ENCODE measurements at places on chromosomes 16 and 17. TPM values are rescaled to one million over a fixed set of nuclear protein-coding genes. Genes with fewer than 3 reads are reported as not detected.
A peak's percentile ranks its signal among the peaks of the same experiment; 100 is the strongest.

DNA sequence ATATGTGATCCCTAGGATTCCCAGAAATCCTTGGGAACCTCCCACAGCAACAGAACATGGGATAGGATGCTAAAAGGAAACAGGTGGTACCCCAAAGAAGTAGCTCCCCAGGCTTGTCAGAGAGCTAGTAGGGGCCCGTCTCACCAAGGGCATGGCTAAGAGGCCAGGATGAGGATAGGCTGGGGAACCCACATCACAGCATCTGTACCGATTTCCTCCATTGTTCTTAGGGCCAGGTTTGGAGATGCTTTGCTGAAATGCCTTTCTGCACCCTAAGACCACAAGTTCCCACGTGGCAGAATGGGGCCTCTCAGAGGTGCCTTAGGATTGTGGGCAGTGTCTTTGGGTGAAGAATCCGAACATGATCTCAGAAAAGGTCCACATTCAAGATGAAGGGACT is 169.5 kb downstream of the HS3ST3B1 start:
- no peak for DNase-seq

GRCh38 chr17:18006495-18007239 is 32.3 kb downstream of the ATPAF2 start:
- no peak for DNase-seq

DNA sequence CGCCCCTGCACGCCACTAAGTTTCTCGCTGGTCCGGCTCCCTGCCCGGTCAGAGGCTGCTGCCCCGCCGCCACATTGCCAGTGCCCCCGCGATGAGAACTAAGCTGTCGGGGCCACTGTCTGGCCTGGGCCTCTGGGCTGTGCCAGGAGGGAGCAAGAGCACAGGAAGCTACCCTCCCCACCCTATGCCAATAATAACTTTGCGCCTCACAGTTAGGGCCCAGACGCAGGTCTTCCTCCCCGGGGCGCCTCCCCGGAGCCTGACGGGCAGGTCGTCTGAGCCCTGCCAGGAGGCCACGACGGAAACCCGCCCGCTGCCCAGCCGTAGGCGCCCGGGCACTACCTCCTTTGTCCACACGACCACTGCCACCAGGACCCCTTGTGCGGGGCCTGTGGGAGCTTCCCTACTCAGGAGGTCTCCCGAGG is 1.5 kb downstream of the ZFPM1 start:
- DNase-seq, result no peak

DNA sequence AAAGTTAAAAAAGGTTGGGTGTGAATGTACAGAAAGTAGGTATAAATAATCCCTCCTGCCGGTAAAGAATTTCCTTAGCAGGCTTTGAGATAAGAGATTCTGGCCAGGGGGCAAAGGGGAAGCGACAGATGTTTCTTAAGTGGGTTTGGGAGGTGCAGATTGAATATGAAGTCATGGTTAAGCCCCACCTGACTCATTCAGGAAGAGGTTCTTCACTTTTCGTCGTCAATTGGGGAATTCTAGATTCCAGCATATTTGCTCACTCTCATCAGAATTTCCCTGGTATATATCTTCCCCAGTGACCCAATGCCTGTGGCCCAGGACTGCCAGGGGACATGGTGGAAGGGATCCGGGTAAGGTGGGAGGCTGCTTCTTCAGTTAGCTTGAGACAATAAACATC is 127.8 kb downstream of the CPPED1 start:
- no peak for DNase-seq

- no peak for DNase-seq
Measured at GRCh38 chr17:46995841-46996571, 17.0 kb upstream of the RPRML start.

DNA sequence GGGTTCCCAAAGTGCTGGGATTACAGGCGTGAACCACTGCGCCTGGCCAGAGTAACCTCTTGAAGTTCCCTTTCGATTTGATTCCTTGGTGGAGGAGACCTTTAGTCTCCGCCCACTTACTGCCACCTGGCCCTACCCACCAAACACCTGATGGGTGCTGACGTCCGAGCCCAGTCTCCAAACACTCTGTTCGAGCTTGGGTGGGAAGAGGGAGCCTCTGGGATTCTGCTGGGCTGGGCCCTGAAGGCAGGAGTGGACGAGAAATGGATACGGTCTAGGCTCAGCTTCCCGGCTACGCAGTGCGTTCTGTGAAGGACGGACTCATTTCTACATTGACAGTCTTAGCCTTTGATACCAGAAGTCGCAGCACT is 870 bp upstream of the ITGA3 start:
- DNase-seq, result no peak

GRCh38 chr17:39238311-39238972 is 12.7 kb upstream of the STAC2 start:
- DNase-seq, result peak; percentile 80

DNA sequence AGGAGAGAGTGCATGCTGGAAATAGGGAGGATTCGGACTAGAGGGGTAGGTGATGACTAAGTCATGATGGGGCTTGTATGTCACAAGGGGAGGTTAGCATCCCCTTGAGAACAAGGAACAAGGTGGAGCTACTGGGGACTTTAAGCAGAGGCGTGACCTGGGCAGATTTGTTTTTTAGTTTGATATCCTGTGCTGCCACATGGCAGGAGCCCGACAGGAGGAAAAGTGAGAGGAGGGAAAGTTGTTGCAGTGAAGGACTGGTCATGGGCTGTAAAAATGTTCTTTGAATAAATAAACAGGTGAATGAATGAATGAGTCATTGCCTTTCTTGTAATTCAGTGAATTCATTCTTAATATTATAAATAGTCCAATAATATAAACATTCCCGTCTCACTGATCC is 365.1 kb upstream of the CDH5 start:
- DNase-seq, result no peak

DNA sequence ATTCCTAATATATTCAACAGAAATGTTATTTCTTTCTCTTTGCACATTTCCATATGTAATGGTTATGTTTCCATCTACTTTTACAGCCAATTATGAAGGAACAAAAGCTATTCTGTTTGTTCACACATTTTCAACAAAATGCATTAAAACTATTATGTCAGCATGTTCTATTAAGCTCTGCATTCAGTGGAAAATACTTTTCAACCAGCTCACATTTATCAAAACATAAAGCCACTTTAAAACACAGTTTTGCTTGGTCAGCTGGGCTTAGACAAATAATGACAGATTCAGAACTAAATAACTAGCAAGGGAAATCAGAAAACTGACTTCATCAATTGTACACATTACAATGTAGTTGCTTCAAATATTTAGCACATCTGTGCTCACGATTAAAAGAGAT is 6.9 kb downstream of the SALL1 start:
- no peak for DNase-seq

DNA sequence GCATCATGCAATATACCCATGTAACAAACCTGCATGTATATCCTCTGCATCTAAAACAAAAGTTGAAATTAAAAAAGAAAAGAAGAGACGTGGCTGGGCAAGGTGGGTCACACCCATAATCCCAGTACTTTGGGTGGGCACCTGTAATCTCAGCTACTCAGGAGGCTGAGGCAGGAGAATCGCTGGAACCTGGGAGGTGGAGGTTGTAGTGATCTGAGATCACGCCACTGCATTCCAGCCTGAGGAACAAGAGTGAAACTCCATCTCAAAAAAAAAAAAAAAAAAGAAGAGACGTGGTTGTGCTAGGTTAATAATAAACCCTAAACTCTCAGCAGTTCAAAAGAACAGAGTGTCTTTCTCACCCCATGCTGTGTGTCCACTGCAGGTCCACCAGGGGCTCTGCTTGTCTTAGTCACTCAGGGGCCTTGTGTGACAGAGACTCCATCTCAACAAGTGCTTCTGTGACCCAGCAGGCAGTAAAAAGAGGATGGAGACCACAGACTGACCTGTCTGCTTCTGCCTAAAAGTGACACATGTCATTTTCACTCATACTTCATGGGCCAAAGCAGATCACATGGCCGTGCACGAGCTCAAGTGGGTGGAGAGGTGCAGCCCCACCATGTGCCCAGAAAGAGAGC is 22.3 kb upstream of the N4BP1 start:
- no peak for DNase-seq

DNA sequence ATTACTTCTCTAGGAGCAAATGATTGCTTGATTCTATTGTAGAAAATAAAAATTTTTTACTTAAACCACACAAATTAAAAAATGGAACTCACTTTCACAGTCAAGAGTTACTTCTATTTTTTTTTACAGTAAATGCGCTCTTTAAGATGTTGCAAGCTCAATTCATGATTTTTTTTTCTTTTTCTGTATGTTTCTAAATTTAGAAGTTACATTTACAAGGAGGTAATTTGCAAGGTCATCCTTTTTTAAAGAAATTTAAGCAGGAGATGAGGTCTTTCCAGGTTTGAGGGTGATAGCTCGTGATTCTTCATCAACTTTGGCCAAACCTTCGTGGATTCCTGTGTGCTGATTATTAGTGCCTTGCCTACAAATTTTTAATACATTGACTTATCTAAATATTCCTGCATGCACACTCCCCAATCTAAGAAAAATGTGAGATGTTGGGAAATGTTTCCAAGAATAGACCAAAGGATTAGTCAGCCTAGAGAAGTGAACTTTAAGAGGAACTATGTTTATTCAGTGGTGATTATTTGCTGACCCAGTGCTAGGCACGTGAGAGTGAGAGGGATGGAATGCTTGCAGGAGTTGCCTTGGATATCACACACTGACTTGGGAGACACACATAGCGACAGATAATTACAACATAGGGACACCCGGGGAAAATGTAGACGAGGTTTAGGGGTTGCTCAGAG is 429.8 kb downstream of the MAF start:
- DNase-seq, result no peak

FAAP100 gene
- total RNA-seq, result 18.9 TPM

INO80E gene
- 46.0 TPM for total RNA-seq

KDM6B gene
- 21.0 TPM for total RNA-seq

Data from posterior vena cava (tissue), 2 donors.